SW 1271 (cell line): ENCODE measurements at places on chromosomes 7 and 10.

- DNase-seq, result no peak
Observed at GRCh38 chr10:60441515-60441914, 51.8 kb upstream of the ANK3 start.

- no peak for DNase-seq
Observed at GRCh38 chr10:3911713-3912442, 126.9 kb upstream of the KLF6 start.

- DNase-seq, result no peak
Observed at GRCh38 chr7:138515001-138515528, 55.0 kb downstream of the TRIM24 start.

DNA sequence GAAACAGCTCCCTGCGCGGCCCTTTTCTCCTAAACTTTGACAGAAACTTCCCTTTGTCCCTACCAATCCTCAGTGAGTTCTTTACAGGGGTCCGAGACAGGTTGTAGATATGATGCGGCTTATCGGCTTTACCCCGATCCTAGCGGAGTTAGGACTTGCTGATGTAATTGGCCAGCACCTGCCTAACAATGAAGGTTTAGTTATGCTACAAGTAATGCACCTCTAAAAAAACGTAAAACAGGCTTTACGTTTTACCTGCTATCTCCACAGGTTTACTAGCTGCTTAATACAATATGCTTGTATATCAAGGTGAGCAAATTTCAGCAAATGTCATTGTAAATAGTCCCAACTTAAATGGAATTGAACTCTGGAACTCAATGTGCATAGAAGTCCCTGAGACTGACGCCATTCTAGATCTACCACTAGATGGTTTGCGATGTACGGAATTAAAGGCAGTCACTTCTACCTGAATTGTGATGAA, 697 bp upstream of the SNX13 start:
- peak; percentile 19 for DNase-seq

DNA sequence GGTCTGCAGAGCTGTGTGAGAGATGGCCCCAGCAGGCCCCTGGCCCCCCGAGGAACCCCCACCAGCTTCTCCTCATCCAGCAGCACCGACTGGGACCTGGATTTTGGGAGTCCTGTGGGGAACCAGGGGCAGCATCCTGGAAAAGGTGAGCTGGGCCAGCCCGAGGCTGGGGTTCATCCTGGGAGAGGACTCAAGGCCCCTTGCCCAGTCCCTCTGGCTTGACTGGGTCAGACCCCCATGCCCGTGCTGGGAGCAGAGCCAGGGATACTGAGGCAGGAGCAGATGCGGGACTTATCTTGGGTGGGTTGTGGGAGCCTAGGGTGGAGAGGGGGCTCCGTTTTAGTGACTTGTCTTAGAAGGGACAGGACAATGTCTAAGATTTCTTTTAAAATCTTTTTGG, 47.5 kb downstream of the ZNF467 start:
- DNase-seq, result no peak

- DNase-seq, result no peak
Observed at GRCh38 chr7:150784120-150784736, 15.9 kb downstream of the TMEM176B start.

GRCh38 chr7:132239422-132239994, 336.8 kb downstream of the PLXNA4 start:
- DNase-seq, result no peak

DNA sequence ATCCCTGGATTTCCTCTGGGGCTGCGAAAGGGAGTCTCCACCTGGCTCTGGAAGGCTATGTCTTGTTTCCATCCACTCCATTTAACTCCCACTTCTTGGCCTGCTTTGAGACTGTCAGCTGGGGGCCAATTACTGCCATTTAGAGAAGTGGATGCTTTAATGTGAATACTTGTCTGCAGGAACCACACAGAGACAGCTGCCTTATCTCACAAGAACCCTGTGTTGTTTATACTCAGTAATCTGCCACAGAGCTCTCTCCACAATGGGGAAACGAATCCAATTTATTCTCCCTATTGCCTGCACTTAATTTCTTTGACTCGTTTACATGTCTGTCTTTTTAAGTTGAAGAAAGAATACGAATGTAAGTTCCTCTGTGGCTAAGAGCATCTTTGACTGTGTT, 787.0 kb upstream of the C7orf33 start:
- DNase-seq, result no peak

DNA sequence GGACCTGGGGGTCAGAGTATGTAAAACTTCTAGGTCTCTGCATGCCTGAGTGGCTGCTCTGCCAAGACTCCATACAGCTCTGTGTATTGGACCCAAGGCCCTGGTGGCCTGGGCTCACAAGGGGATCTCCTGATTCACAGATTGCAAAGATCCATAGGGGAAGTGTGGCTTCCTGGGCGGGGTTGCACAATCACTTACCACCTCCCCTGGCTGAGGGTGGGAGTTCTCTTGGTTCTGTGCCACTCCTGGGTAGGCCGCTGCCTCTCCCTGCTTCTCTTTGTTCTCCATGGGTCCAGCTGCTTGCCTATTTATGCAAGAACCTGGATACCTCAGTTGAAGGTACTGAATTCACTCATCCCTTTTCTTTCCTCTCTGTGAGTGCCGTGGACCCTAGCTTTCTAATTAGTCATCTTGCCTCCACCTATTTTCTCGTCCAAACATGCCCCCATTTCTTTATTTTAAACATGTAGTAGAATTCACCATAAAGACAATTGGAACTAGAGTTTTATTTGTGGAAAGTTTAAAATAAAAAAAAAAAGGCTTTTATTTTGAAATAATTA, 18.5 kb upstream of the AGR3 start:
- DNase-seq, result no peak

DNA sequence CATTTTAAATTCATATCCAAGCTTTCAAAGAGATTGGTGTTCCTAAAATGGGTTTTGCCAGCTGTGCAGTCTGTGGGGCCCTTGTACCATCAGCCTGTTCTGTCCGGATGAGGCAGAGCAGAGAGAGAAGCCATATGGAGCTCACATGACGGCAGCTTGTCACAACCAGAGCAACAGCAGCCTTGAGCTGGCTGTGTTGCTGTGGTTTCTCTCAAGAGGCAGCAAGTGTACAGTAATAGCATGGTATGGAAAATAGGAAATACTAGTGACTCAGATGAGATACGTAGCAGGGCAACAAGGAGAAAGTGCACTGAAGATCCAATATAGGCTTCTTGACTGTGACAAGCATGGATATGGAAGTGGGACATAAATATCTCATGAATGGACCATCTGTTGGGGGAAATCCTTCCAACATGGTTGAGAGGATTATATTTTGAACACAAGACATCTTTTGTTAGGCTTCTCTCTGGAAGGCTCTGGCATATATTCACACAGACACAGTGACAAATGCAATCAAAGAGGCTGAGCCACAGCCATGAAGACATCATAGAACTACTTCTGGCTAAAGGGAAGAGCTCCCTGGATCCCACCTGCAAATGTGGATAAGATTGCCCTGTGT, 251.0 kb upstream of the TAC1 start:
- no peak for DNase-seq

DNA sequence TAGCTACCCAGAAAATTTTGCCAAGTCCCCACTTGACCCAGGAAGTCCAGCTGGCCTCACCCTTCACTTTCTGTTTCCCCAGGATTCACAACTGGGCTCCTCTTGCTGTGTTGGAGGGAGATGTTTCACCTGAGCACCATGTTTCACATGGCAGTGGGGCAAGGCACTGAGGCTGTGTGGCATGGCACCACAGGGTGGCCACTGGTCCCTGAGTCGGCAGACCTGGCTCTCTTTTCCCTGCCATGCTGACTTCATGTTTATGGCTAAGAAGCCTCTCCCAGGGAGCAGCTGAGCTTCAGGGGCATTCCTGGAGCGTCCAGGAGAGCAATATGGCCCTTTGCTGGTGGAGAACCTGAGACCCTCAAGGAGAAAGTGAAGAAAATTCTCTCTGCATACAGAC, 266.9 kb downstream of the RPS24 start:
- DNase-seq, result no peak

DNA sequence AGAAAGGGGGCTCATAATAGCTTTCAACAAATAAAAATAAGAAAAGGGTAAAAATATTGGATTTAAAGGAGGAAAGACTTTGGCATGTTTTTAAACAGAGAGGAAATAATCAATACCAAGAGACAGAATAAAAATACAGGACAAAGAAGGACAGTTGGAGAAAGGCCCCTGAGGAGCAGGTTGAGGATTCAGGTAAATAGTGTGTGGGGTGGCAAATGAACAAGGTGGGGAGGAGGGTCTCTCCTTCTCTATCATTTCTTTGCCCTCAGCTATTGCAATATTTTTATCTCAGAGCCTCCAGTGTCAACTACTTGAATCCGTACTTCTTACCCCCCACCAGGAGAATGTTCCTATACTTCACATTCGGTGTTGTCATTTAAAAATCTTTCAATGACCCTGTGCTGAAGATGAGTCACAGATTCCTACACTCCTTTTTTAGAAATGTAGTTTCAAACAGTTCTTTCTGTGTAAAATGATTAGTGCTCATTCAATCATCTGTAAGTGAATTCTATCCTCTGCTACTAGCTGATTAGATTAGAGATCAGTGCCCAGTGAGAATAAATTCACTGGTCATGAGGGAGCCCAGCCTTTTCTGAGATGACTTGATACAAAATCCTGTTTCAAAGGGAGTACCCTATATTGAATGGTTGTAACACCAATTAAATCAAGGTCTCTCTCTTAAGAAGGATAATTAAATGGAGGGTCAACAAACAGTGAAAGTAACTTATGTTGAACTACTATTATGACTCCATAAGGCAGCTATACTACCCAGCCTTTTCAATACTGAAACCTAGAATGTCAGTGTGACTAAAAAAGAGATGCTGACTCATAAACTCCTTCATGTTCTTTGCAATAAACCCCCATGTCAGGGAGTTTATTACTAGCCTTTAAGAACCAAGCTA, 50.4 kb upstream of the WNT16 start:
- DNase-seq, result no peak

GRCh38 chr7:127824682-127825081, 172.7 kb downstream of the SND1 start:
- no peak for DNase-seq

DNA sequence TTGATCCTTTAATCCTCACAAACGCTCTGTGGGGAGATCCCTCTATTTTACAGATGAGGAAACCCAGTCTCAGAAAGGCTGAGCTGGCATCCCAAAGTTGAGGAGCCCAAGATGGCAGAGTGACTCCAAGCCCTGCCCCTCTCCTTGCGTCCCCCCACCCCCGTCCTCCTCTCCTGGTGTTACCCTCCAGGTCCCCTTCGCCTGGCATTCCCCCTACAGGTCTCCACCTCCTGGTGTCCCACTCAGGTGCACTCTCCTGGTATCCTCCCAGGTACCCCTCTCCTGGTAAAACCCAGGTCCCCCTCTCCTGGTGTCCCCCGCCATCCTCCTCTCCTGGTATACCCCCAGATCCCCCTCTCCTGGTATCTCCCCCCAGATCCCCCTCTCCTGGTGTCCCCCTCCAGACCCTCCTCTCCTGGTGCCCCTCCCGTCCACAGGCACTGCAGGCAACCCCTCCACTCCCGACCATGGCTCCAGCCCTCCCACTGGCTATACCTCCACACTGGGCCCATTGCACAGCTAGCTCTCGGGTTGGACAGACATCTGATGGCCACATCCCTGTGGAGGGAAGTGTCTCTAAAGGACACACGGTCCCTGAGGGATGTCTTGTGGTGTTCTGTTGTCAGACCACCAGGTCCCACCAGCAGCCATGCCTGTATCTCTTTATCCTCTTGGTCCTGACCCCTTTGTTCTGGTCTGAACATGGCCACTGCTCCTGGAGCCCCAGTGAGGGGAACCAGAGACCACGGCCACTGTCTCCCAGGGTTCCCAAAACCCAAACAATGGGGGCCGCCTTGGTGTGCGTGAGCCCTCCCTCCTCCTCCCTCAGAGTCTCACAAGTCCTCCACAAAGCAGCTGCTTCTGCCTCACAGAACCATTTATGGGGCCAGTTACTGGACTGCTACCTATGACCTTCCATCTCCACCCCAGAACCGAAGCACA, 37.2 kb downstream of the CALML3 start:
- no peak for DNase-seq

GRCh38 chr10:11527691-11528255, 83.7 kb downstream of the USP6NL start:
- DNase-seq, result no peak

GRCh38 chr10:33279811-33280602, 54.5 kb downstream of the NRP1 start:
- no peak for DNase-seq

GRCh38 chr7:12320987-12321647, 82.5 kb downstream of the VWDE start:
- no peak for DNase-seq

DNA sequence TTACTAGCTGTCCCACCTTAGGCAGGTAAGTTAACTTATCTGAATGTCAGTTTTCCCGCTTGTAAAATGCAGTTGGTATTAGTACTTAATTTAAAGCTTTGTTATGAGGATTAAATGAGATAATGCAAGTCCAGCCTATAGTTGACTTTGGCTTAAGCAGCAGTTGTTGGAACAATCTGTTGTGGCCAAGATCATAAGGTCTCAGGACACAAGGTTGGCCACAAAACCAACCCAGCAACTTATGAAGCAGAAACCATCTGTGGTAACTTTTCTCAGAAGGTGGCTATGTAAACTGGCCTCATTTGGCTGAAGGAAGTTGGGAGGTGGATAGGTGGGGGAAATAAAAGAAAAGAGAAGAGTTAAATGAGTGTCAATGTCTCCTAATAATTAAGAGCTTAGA, 29.4 kb downstream of the ENTPD1 start:
- no peak for DNase-seq

- DNase-seq, result no peak
Observed at GRCh38 chr10:129085811-129086210, 381.2 kb upstream of the MGMT start.

GRCh38 chr10:89299031-89299430, 2.8 kb upstream of the IFIT2 start:
- no peak for DNase-seq

GRCh38 chr10:15136129-15137035, 32.1 kb downstream of the NMT2 start:
- DNase-seq, result no peak

DNA sequence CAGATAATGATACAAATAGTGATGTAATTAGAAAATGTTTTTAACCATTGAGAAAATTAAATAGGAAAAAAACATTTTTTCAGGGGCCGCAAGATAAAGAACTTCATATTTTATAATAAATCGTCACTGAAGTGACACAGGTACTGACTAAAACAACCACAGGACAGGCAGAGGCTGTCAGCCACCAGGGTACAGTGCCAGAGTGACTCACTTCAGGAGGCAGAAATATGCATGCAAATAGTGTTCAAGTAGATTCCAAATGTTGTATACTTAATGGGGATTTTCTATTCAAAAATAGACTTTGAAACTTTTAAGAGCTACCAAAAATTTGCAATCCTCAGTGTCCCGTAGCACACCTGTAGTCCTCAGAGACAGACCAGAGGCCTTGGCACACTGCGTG, 68.6 kb downstream of the FRMPD2 start:
- DNase-seq, result no peak
